ENCODE measurements at places on chromosomes 5 and 9.

GRCh38 chr5:103466495-103466894, 96.1 kb downstream of the NUDT12 start:
- DNase-seq = no peak

DNA sequence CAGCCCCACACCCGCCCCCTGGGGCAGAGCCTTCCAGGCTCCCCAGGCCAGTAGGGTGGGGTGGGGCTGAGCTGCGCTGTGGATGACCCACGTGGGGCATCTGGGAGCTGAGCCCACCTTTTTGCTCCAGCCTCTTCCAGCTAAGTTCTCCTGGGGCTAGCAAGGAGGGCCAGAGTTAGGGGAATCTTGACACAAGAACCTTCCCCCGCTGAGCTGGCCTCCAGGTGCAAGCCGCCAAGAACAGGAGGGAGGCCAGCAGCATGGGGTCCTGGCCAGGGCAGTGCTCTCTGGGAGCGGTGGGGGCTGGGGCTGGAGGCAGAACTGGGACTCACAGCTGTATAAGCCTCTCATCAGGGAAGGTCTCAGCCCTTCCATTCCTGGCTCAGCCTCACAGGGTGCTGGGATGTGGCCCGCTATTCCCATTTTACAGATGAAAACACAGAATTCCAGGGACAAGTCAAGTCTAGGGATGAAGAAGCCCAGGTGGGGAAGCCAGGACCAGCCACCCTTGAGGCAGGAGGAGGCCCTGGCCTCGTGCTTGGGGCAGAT, 21.5 kb downstream of the SARDH start:
- DNase-seq = peak; percentile 13

GRCh38 chr9:130937146-130938076, 1.6 kb downstream of the FIBCD1 start:
- no peak for DNase-seq

DNA sequence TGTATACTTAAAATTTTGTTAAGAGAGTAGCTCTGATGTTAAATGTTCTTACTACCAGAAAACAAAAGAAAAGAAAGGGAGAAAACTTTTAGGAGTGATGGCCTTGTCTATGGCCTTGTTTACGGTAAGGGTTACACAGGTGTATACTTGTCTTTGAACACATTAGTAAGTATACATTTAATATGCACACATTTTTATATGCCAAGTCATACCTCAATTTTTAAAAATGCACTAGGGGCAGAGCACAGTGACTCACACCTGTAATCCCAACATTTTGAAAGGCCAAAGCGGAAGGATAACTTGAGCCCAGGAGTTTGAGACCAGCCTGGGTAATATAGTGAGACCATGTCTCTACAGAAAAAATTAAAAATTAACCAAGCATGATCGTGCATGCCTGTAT, 166.7 kb upstream of the SNX2 start:
- no peak for DNase-seq

GRCh38 chr9:104993291-104993963, 65.5 kb upstream of the ABCA1 start:
- DNase-seq = peak; percentile 60

- no peak for DNase-seq
Measured at GRCh38 chr9:75000835-75001234, 27.3 kb downstream of the CARNMT1 start.

DNA sequence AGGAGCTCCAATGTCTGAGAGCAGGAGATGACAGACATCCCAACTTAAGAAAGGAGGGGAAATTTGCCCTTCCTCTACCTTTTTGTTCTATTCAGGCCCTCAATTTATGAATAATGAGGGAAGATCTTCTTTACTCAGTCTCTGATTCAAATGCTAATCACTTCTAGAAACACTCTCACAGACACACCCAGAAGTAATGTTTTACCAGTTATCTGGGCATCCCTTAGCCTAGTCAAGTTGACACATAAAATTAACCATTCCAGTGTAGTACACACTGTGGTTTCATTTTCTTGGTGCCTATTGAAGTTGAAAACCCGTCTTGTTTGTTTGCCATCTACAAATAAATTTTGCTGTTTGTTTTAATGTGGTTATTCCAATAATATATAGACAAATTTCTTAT, 167.6 kb downstream of the PCSK1 start:
- no peak for DNase-seq

DNA sequence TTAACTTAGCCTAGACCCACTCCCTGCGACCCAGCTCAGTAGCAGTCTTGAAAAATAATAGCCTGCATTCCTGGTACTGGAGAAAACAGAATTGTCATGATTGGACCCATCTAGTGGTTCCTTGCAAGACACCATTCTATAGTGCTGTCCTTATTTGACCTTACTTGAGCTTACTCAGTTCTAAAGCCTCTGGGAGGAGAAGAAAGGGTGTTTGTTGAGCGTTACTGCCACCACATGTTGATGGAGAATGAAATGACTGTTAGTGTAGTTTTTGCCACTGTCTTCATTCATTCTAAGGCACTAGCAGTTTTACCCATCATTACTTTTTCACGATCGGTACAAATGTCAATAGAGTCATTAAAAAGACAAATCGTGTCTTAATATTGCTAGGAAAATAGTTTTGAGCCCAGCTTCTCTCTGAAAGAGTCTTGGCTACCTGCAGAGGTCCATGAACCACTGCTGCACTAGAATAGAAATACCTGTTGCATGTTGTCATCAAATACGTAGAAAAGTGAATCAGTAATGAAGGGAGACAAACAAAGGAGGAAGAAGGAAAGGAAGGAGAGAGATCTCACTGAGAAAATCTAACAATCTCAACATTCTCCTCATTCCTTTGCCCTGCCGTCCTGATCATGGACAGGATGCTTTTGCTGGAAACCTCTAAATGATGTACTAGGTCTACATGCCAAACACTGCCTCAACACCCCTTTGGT, 96.0 kb downstream of the LIX1 start:
- no peak for DNase-seq

DNA sequence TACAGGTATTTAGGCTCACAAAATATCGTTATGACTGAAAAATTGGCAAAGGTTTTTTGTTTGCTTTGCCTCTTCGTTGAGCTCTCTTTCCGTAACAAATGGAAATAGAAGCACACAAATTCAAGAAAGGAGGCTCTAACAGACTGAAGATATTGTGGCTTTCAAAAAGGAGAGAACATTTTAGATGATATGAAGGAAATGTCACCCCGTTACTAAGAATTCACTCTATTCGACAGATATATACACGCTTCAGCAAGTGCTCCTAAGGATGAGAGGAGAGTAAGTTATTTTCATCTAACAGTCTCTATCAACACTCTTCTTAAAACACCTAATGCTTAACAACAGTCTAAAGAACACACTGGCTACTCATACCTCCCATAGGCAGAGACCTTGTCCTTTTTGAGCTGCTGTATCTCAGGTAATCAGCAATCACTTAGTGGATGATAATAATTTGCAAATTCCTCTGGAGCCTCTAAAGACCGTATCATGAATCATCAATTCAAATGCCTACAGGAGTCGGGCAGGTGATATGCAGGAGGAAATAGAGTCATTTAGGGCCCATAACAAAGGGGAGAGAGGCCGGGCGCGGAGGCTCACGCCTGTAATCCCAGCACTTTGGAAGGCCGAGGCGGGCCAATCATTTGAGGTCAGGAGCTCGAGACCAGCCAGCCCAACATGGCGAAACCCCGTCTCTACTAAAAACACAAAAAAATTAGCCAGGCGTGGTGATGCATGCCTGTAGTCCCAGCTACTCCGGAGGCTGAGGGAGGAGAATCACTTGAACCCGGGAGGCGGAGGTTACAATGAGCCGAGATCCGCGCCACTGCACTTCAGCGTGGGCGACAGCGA, 1.4 kb upstream of the HSDL2 start:
- DNase-seq = peak; percentile 12

GRCh38 chr9:98374385-98375051, 119.1 kb upstream of the TBC1D2 start:
- DNase-seq = no peak

DNA sequence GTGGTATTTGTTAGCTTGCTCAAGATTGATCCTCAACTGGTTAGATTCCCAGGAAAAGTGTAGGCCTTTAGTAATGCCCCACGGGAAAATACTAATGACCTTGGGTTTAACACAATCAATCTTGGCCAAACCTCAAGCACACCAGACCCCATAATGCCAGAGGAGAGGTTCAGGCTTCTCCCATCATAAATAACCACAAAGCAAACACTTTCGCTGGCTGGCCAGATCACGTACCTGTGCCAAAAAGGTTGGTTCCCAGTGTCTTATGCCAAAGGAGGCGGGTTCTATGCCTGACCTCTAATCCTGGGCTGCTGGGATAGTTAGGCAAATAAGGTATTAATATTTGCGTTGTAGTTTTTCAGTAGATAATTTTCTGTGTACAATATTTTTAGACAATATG, 379.2 kb upstream of the CDH18 start:
- DNase-seq = no peak

Data from midbrain (tissue), 1 donor.